ENCODE measurements at places on chromosomes 1 and 21. TPM values are rescaled to one million over a fixed set of nuclear protein-coding genes. Genes with fewer than 3 reads are reported as not detected.

- DNase-seq, result peak; percentile 99
These were observed at the start of gene NCDN for GRCh38 chr1:35557611-35558373. Gene NCDN, plus strand, starts transcription at chr1:35557799. Its CDS starts 392 bp downstream, at chr1:35558191.

GRCh38 chr1:7207875-7208646, 422.8 kb downstream of the CAMTA1 start:
- DNase-seq, result peak; percentile 44

GRCh38 chr1:70961374-70961975, 86.1 kb downstream of the PTGER3 start:
- DNase-seq, result no peak

- DNase-seq, result no peak
These were observed 11.1 kb downstream of the PRR9 start for GRCh38 chr1:153228491-153228890.

- DNase-seq, result peak; percentile 91
These were observed 124.5 kb upstream of the GALNT2 start for GRCh38 chr1:229942501-229942900.

- no peak for DNase-seq
These were observed 3.7 kb upstream of the ACTRT2 start for GRCh38 chr1:3017440-3018050.

DNA sequence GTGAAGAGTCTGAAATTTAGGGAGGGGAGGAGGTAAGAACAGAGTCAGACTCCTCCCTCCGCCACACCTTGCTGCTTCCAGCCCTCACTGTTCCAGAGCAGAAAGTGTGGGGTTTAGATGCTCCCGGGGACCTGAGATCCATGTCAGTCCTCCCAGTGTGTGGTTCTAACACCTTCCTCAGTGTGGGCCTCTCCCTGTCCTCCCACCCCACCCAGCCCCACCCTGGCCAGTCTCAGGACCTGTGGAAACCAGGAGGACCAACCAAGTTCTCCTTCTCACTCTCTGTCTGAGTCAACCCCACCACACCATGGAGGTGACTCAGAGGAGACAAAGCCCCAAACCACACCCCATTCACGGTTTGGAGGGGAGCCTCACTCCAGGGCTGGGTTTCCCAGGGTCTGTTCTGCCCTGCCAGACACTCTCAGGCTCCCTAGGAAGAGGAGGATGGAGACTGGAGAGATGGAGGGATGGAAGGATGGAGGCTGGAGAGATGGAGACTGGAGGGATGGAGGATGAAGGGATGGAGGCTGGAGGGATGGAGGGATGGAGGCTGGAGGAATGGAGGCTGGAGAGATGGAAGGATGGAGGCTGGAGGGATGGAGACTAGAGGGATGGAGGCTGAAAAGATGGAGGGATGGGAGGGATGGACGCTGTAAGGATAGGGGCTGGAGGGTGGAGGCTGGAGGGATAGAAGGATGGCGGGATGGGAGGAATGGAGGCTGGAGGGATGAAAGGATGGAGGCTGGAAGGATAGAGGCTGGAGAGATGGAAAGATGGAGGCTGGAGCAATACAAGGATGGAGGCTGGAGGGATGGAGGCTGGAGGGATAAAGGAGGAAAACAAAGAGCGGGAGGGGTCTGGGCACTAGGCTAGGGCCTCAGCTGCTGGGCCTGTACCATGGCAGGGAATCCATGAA, 100.9 kb upstream of the RUNX3 start:
- no peak for DNase-seq

DNA sequence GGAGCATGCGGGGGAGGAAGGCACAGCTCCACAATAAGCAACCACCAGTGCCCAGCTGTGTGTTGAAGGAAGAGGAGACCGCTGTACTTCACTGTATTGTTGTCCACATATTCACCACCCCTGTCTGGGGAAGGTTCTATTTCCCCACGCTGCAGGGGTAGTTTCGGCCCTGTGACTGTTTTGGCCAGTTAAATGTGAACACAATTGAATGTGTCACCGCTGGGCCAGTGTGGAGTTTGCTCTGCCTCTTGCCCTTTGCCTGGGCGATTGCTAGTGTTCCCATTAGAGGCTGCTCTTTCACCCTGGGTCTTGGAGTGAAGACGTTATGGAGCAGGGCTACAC, 32.6 kb downstream of the UBE4B start:
- DNase-seq, result no peak

DNA sequence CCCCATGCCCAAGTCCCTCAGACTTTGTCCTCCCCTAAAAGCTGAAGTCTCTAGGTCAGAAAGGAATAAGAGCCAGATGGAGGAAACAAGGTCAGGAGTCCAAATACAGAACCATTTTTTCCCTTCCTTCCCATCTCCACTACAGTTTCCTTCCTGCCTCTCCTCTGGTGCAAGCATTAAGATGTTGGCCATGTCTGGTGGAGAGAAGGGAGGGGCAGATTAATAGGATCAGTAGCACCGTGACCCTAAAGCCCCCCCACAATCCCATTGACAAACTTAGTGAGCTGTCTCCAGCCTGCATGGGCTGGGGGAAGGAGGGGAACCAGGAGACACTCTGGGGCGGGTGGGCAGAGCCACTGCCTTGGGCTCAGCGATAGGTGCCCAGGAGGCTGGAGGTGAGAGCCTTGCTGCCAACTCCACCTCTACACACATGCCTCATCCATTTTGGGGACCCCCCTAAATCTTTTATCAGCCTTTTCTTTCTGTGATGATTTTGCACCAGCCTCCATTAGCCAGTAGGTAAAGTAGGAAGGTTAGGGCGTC, 59.8 kb downstream of the RHBG start:
- DNase-seq, result no peak

DNA sequence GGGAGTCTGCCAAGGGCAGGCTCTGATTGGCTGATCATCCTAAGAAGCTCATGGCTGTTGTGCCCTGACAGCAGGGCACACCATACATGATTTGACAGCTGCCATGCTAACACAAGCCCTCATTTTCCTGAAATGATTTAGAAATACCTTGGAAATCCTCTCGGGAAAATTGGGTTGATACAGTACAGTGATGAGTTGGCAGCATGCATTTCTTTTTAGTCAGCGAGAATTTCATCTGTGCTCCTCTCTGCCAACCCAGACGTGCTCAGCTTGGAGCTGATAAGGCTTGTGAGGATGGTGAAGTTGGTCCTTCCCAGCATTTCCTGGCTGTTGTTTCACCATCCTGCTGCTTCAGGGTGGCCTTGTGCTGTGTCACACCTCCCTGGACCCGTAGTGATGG, 22.6 kb upstream of the KCNQ4 start:
- no peak for DNase-seq

- no peak for DNase-seq
These were observed 30.3 kb downstream of the PRDM2 start for GRCh38 chr1:13730291-13730690.

DNA sequence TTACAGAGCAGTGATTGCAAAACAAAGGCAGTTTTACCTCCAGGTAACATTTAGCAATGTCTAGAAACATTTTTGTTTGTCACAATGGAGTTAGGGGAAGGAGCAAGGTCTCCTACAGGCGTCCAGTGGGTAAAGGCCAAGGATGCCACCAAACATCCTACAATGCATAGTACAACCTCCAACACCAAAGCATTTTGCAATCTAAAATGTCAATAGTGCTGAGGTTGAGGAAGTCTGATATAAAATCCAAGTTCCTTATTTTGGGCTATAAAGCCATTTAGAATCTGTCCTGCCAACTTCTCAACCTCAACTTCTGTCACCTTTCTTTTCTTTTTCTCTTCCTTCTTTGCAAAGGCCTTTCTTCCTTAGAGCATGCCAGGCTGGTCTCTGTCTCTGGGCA, 111.2 kb downstream of the FASLG start:
- no peak for DNase-seq

TNFSF18 gene
- not detected for total RNA-seq

VHLL gene
- not detected for total RNA-seq

C1orf94 gene
- not detected for total RNA-seq

LCE3D gene
- total RNA-seq, result not detected

ATP1A1 gene
- 177 TPM for total RNA-seq

Measured in tongue (tissue), 3 donors.